ENCODE measurements at places on chromosomes 2 and 18. TPM values are rescaled to one million over a fixed set of nuclear protein-coding genes. Genes with fewer than 3 reads are reported as not detected.

The RAPH1 gene
- total RNA-seq, result 5.7 TPM

The ID2 gene
- 99.8 TPM for total RNA-seq

The ATG4B gene
- total RNA-seq, result 58.5 TPM

The VIL1 gene
- 0.16 TPM for total RNA-seq

The IL18R1 gene
- total RNA-seq, result 0.99 TPM

The MYO3B gene
- total RNA-seq, result not detected

The RBM44 gene
- total RNA-seq, result 0.33 TPM

The CHRND gene
- not detected for total RNA-seq

The DSG1 gene
- total RNA-seq, result not detected

The TNFAIP6 gene
- 3.0 TPM for total RNA-seq

The PLCD4 gene
- 0.31 TPM for total RNA-seq

The GPR35 gene
- 0.58 TPM for total RNA-seq

The TBR1 gene
- 0.11 TPM for total RNA-seq

The HOXD8 gene
- total RNA-seq, result 5.9 TPM

The DES gene
- total RNA-seq, result 0.08 TPM

The INPP5D gene
- total RNA-seq, result 0.69 TPM

The KCNG2 gene
- total RNA-seq, result not detected

The TDRD15 gene
- total RNA-seq, result not detected

The DTNB gene
- 9.6 TPM for total RNA-seq

The PARD3B gene
- 0.80 TPM for total RNA-seq

The MEP1B gene
- 0.15 TPM for total RNA-seq
